ENCODE measurements at places on chromosomes 2 and 18. TPM values are rescaled to one million over a fixed set of nuclear protein-coding genes. Genes with fewer than 3 reads are reported as not detected.

Gene TWSG1
- total RNA-seq = 14.9 TPM

Gene CNTNAP5
- total RNA-seq = not detected

Gene TMEM200C
- total RNA-seq = not detected

GRCh38 chr2:4134551-4135550, 431.5 kb downstream of the DCDC2C start:
- no peak for DNase-seq

DNA sequence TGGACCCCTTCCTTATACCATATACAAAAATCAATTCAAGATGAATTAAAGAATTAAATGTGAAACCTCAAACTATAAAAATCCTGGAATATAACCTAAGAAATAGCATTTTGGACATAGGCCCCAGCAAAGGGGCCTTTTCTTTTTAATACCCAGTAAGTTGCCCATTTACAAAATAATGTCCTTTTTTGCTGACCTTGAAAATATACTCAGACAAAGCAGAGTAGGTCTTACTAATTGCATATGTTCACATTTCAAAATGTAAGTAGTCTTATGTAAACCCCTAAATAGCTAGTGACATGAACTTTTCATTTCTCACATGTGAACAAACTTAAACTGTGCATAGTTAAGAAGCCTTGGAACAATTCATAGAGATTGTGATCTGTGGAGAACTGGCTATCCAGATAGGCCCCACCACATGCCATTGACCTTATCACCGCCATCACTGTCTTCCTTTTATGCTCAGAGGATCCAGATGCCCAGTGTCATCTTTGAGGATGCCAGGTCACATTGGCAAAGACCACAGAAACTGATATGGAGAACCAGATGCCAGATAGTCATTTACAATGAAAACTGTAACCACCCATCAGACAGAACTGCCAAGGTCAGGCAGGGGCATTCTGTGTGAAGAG, 282.4 kb upstream of the RAB12 start:
- no peak for DNase-seq

DNA sequence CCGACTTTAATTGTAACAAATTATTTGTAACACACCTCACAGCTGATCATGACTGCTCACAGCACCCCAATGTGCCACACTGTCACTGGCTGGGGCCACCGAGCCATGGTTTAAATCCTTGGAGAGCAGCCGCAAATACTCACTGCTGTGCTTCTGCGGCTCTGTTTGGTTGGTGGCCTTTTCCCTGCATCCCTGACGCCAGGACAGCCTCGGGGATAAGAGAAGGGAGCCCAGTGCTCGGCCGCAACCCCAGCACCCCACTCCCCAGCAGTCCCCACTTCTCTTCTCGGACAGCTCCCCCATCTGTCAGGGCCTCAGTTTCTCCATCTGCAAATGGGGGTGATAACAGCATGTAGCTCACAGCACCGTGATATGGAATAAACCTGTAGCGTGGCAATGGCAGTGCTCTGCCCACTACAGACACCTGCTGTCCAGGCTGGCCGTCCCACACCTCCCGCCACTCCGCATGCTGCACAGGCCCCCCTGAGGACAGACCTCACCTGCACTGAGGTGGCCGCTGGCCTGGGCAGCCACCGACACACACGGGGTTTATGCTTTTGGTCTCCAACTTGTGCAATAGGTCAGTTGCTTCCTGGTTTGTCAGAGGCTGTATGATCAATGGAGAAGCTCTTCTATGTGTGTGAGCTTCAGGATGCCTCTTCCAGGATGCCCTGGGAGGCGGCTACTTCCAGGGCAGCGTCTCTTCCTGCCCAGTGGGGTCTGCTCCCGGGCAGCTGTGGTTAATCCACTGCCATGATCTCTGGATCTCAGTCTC, 87.1 kb downstream of the NDUFA10 start:
- no peak for DNase-seq

- no peak for DNase-seq
These were observed 529 bp downstream of the SEMA4C start for GRCh38 chr2:96869281-96869821.

- no peak for DNase-seq
These were observed 403.7 kb upstream of the SPRED2 start for GRCh38 chr2:65835975-65836549.

DNA sequence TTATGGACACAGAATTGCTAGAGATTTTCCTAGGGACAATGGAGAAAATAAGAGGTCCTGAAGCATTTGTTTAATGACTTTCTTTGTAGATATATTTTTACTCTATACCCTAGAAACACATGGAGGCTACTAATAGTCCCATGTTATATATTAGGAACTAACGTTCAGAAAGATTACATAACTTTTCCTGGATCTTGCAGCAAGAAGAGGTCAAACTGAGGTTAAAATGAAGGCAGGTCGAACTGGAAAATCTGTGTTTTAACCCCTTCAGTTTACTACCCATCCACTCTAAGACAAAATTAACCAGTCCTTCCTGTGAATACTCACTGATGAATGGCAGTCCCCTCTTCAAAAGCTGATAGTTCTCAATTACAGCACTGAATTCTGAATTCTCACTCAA, 1415.8 kb upstream of the CELF4 start:
- no peak for DNase-seq

GRCh38 chr2:121120411-121120810, 164.6 kb downstream of the TFCP2L1 start:
- DNase-seq = no peak

DNA sequence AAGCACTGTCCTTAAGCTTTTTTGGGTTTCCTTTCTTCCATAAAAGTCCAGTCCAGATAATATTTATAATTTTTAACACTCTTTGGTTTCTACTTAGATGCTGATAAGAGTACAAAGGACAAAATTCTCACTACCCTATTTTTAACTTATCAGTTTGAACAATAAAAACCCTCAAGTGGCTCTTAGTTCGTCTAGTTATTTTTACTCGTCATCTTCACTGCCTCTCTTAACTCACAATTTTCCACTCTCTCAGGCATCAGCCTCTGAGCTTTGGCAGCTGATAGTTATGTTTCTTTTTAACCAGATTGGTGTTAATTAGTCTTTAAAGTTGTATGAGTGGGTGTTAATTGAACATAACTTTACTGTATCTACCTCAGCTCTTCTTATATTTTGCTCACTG, 517.1 kb upstream of the SYT4 start:
- DNase-seq = no peak

DNA sequence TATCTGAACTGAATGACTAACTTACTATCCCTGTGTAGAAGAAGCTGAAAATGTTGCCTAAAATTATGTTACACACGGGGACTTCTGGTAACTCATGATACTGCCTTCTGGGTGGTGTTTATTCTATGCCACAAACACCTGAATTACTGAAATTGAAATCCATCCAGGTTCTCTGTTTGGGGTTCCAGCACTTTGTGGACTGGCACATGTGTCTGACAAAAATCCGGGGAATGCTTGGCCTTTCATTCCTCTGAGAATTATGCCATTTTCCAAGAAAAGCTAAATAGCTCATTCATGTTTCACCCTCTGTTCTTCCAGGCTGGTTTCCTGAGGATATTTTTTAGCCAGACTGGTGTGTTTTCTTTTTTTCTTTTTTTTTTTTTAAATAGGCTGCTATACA, 59.5 kb upstream of the POU3F3 start:
- no peak for DNase-seq

DNA sequence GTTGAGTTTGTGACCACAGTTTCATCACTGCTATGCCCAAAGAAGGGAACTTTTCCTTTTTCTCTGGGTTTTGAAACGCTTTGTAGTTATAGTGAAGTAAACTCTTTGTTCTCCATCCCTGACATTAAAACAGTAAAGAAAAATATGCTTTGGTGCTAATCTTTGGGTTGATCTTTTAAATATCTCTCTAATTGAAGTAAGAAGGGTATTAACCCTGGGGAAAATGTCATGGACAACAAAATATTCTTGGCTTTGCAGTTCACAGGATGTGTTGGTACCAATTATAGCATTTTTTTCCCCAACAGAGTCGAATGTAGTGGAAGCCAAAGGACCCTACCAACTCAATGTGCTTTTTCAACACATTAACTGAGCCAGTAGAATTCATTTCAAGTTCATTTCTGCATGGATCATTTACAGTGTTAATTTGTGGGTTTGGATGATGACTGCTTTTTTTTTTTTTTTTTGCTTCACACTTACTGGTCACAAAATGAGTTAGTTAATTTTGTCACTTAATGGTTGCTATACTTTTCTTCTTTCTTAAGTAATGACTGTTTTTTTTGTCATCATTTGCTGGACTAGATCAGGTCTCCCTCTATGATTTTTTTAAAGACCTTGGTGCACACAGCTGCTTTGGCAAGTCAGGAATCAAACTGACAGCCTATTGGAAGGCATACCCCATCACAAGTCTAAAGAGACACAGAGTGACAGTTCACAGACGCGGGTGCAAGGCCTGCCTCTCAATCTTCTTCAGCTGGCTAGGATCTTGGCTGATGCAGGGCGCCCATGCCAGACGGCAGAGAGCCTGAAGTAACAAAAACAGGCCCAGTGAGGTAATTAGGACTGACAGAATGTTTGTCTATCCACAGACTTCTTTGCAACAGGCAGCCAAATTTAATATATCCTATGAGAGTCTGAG, 98.8 kb upstream of the MMADHC start:
- DNase-seq = no peak

DNA sequence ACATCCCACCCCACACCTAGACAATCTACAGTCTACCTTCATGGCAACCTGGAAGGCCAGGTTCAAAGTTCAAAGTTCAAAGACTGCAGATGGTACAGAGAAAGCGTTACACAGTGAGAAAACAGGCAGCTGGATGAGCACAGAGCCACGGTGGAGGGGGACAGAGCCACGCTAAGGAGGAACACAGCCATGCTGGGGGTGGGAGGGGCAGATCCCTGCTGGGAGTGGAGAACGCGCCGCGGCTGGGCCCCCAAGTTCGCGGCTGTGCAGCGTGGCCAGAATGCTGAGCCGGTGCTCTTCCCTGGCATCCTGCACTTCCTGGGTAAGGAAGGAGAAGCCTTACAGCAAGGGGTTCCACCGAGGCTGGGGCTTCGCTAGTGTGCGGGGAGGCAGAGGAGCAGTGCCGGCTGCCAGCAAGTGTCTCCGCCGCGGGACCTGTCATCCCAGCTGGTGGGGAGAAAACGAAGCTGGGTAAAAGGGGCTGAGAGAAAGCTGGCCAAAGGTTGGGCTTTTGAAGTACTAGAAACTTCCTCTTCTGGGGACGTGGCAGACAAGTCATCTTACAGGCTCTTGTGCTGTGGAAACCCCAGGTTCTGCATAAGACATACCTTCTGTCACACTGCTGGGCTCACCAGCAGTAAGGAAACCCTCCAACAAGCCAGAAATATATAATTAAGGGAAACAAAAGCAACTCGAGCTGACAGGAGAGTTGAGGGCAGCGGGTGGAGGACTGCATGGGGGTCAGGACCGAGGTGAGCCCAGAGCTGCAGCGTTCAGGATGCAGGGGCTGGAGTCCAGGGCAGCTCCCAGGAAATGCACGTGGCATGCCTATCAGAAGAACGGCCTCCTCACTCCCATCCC, 115.5 kb downstream of the HDAC4 start:
- DNase-seq = peak; percentile 67

GRCh38 chr2:96507957-96508520, 2.9 kb upstream of the NEURL3 start:
- peak; percentile 94 for DNase-seq

GRCh38 chr2:10422251-10422650, 25.9 kb downstream of the ODC1 start:
- DNase-seq = no peak

DNA sequence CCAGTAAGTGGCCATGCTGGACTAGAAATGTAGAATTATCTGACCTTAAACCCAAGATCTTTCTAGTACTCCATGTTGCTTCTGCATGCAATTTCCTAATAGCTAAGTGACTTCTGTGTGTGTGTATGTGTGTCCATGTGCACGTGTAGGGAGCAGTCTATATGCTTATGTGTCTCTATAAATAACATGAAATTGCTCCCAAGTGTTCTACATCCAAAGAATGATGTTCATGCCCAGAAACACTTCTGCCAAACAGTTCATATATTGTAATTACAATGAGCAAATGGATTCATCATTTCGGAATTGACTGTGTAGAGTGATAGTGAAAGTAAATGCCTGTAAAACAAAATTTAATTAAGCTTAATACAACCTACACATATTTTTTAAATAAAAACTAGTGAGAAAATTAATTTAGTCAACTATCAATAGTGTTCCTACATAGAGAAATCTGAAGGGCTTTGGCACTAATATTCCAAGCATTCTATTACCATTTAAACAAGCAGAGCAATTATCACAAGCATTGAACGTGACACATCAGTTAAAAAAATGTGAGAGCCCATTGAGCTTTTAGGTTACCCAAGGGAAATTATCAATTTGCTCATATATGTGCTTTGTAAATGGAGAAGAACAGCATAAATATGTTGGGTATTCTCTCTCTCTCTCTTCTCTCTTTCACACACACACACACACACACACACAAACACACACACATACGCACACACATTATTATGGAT, 1067.4 kb downstream of the CNTNAP5 start:
- no peak for DNase-seq

DNA sequence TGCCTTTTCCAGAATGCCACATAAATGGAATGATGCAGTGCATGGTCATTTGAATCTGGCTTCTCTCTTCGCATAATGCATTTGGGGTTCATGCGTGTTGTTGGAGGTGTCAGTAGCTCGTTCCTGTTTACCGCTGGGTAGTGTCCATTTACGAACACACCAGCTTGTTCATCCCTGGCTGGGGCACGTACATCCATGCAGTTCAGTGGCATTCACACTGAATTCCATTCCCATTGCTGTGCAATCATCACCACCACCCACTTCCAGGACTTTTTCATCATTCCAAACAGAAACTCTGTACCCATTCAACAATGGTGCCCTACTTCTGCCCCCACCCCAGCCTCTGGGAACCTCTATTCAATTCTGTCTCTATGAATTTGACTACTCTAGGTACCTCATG, 14.7 kb upstream of the CIDEA start:
- DNase-seq = no peak
